Stimulated activated naive CD8-positive, alpha-beta T cell treated with anti-CD3 and anti-CD28 coated beads, Interleukin-15, amount 100 ng/mL, for 72 hours (primary cell): ENCODE measurements at places on chromosomes 3 and 15.

GRCh38 chr3:172145031-172145686 lies 105.8 kb downstream of the FNDC3B start:
- no peak for DNase-seq

- DNase-seq, result no peak
These were observed 161.1 kb downstream of the CLSTN2 start for GRCh38 chr3:140096037-140096436.

GRCh38 chr3:135915206-135915605 lies 50.3 kb upstream of the PPP2R3A start:
- DNase-seq, result no peak

- DNase-seq, result no peak
These were observed 27.3 kb downstream of the ACSBG1 start for GRCh38 chr15:78207110-78207458.

DNA sequence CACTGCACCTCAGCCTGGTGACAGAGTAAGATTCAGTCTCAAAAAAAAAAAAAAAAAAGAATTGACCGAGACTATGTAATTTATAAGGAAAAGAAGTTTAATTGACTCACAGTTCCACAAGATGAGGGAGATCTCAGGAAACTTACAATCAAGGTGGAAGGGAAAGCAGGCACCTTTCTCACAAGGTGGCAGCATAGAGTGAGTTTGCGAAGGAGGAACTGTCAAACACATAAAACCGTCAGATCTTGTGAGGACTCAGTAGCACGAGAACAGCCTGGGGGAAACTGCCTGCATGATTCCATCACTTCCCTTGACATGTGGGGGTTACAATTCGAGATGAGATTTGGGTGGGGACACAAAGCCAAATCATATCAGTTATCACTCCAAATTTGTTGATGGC lies 380.9 kb downstream of the EDEM1 start:
- no peak for DNase-seq

GRCh38 chr15:59203657-59204056 lies 3.0 kb upstream of the LDHAL6B start:
- DNase-seq, result no peak

DNA sequence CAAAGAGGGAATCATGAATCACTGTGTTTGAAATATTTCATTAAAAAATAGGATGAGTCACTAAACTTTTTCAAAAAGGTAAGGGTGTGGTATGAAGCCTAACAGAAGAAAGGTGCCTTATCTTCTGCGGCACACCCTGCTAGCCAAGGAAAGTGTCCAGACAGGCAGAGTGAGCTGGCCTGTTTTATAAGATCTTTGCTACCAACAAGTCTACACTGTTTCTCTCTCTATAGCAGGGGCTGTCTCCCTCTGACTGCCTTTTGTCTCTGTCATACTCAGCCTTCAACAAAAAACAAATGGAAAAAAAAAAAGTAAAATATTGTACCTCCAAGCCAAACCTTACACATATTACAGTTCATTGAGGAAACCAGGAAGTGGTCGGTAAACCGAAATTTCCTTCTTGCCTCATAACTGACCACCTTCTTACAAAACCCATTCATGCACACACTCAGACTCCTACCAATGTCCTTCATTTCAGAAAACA lies 9.1 kb downstream of the ZDHHC3 start:
- DNase-seq, result no peak

DNA sequence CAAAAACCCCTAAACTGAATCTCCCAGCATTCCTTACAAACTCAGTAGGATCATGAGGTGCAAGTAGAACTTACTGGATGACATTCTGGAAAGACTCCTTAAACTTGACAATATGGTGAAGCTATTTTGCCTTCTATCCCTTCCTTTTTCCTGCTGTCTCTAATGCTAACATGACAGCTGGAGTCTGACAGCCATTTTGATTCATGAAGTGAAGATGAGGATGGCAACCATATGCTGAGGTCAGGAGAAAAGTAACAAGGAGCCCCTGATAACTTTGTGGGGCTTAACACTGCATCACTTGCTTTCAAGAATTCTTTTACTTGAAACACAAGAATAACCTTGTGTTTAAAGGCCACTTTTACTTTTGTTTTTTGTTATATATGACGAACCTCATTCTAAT lies 15.0 kb upstream of the NEK10 start:
- DNase-seq, result no peak

GRCh38 chr3:4889896-4890295 lies 89.3 kb upstream of the BHLHE40 start:
- DNase-seq, result no peak

DNA sequence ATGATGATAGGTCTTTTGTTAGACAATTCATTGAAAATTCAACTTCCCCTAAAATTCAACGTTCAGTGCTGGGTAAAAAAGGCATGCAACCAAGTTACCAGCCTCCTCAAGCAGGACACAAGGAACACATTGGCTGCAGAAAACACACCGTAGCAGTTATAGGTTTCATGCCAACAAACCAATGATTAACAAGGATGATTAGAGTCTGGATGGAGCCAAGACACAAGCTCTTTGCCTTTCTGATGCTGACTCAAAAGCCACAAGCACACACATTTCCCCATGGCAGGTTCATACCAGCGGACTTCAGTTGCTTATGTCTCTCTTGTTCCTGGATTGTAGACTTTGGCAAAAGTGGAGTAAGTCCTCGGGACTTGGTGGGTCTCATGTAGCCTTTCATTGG lies 105.8 kb downstream of the DHX30 start:
- DNase-seq, result no peak

DNA sequence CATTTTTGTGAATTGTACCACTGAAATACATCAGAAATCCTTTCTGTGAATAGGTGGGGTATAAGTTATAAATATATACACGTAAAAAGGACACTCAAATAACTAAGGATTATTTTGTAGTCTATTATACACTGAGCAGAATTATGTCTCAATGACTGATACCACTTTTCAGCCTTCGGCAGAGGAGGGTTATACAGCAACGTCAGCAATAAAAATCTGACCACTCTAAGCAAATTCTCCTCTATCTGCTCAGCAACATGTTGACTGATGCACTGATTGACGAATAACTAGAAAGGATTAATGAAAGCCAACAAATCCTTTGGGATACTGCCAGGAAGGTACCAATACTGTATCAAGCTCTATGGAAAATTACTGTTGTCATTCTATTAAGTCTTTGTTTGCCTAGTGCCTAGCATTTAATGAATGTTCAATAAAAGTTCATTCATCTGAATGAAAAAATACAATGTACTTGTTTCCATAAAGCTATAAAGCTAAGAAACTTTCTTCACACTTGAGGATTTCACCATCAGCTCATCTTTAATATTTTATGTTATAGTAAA lies 5.2 kb downstream of the ARPP19 start:
- no peak for DNase-seq

- no peak for DNase-seq
These were observed 255.8 kb downstream of the FAM43A start for GRCh38 chr3:194941360-194941955.

GRCh38 chr3:116034794-116035193 lies 410.5 kb downstream of the LSAMP start:
- no peak for DNase-seq

DNA sequence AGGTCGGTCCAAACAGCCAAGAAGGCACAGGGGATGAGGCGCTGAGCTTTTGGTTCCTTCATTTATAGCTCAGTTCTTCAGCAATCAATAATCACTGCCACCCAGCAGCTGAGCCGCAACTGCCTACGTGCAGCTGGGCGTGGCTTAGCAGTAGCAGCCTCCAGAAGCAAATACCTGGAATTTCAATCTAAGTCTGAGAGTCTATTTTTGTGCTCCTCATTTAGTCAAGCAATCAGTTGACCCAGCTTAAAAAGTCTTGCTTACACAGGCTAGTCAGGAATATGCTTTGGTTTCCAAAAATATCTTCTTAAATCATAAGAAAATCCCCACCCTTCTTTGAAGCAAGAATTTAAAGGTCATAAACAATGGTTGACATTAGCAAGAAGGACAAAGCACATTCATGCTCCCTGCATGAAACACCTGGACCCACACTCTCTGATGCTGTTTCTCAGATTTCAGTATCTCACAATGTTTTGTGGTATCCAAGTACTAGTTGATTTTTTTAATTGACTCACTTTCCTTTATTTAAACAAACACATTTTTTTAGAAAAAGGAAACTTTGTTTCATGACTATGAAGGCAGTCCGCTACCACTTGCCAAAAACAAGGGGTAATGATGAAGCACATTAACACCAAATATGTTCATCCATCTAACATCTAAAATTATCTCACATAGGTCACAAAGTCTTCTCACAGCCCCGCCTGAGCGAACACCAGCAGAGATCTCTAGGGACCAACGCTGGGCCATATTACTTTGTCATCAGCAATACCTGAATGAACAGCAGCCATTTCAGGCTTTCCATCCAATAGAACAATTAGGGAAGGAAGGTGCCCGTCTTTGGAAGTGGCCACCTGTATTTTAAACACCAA lies 106.1 kb downstream of the OXNAD1 start:
- no peak for DNase-seq

DNA sequence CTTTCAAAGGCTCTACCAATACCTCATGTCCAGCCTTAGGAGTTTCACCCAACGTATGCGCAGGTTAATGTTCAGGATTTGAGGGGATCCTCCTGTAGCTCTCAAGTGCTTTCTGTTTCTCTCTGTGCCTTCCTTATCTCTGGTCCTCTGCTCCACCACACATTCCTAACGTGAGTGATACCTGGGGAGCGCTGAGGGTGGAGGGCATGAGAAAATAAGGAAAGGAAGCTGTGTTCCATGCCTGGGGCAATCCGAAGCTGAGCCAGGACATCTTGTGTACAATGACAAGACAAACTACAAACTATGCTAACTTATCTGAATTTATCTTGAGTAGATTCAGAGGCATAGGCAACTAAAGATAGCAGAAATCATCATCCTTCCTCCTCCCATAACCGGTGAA lies 136.4 kb downstream of the SST start:
- no peak for DNase-seq

DNA sequence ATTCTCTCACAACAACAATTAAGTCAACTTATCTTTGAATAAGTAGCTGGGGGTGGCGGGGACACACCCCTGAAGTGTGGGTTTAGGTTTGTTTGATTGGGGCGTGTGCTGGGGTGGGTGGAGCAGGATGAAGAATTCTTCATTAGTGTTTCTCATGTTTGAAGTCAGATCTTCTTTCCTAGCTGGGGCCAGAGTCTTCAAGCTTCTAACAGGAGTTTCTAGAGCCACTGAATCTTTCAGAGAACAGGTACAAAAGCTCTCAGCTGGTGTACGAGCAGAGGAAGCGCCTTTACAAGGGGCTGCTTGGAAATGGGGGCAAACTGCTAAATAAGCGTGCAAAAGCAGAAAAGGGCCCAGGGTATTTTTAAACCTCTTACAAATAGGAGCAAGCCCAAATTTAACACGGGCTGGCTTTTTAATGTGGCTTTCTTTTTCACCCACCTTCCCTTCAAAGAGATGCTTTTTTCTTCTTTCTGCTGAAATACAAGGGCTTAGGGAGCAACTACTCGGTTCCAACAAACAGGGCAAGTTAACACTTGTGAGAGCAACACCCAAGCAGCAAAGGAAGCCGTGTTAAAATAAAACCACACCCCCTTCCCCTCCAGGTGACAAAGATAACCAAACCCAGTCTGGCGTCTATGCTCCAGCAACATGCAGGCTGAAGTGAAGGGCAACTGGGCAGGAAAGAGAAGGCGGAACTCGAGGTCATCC lies 86.9 kb upstream of the RASGRP1 start:
- peak; percentile 51 for DNase-seq

- no peak for DNase-seq
These were observed 10.5 kb downstream of the HDDC3 start for GRCh38 chr15:90921887-90922286.

DNA sequence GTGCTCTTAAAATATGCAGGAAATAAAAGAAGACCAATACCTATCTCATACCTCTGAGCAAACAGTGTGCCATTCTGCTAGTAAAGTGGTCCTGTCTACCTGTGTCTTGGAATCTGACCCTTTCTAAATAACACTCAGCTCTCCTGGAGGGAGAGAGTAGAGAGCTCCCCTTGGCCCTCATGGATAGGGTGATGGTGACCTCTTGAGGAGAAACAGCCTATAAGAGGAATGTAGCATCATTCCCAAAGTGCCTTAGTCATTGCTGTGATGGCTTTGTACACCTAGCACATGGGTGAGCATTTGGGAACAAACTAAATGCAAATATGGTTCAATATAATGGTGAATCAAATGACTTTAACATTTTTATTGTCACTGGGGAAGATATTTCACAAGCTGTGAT lies 10.0 kb downstream of the SNTN start:
- DNase-seq, result no peak

- DNase-seq, result no peak
These were observed 965.3 kb upstream of the CFAP20DC start for GRCh38 chr3:60015032-60015705.

- DNase-seq, result no peak
These were observed 84.0 kb upstream of the OSBPL11 start for GRCh38 chr3:125679258-125679657.

- DNase-seq, result no peak
These were observed 842 bp upstream of the U2SURP start for GRCh38 chr3:143000528-143000927.

GRCh38 chr3:132553826-132554225 lies 43.2 kb upstream of the ACKR4 start:
- DNase-seq, result no peak

DNA sequence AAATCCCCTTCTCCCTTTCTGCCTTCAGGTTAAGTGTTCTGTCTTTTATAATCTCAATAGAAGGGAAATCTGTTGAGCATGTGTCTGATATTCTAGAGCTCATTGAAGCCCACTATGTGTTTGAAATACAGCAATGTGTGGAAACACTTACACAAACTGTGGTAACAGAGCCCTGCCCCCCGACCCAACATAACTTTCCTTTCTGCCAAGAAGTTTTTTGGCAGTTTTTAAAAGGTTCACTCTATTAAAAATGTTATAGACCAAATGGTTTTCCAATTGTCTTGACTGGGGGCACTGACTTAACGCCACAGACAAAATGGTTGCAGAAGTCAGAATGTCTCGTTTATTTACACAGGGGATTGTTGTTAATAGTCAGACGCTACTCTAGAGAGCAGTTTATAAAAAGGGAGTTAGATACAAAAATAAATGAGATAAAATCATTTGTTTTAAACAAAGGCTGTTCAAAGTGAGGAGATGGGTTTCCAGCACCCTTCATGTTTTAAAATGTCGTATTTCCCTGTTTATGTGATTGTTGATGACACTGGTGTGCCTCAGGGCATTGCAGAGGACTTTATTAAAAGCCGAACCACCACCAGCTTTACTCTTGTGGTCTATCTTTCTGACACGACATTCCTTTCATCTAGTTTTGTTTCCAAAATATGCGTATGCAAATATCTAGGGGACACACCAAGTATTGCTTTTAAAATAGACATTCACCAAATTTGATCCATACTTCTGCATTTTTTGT lies 26.7 kb upstream of the GREM1 start:
- no peak for DNase-seq
